ENCODE measurements at places on chromosomes 11 and 22. TPM values are rescaled to one million over a fixed set of nuclear protein-coding genes. Genes with fewer than 3 reads are reported as not detected.

The XPNPEP3 gene
- 17.9 TPM for total RNA-seq

The CABP4 gene
- total RNA-seq, result 1.3 TPM

The DEPDC7 gene
- total RNA-seq, result 2.0 TPM

- DNase-seq, result no peak
Observed at GRCh38 chr22:45200860-45201511, 37.3 kb downstream of the NUP50 start.

DNA sequence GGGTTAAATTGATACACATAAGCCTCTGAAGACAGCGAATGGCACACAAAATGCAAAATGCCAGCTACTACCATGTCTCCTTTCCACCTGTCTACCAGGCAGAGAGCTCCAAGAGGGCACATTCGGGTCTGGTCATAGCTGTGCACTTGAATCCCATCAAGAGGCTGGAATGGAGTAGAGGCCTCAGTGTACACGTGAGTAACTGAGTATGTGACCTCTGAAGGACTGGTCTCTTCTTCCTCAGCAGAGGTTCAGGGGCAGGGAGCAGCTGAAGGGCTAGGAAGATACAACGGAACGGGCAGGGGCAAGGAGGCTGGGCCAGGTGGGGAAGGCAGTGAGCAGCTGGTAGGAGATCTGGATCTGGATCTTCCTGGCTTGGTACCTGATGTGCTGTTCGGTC, 56.3 kb upstream of the PHOX2A start:
- DNase-seq, result no peak

DNA sequence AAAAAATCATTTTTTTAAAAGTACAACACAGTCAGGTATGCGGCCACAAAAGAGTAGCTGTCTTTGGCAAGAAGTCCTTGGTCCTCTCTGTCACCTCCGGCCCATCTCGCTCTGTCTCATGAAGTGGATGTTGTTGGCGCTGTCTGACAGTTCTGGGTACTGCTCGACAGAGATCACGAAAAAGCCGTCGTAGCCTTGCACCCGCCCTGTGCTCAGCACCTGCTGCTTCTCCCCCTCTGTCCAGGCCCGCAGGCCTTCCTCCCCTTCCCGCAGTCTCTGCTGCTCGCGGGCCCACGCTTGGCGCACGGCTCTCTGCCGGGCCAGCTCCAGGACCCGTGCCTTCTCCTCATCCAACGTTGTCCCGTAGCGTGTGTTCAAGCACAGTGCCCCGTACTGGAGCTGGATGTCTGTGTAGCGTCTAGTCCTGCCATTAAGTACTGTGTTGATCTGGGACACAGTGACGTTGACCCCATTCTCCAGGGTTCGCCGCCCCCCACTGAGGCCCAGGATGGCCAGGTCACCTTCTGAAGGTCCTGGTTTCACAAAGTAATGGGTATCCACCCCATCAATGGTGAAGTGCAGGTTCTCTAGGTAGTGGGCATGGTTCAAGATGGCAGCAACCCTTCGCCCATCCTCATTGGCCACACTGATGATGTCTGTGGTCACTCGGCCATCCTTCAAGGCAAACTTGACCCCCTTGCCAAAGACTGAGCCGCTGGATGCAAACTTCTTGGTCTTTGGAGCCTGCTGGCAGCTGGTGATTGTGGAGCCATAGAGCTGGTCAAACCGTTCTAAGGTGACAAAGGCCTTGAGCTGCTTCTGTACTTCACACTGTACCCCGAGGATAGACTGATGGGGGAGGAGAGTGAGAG, 83.5 kb upstream of the NARS2 start:
- no peak for DNase-seq

DNA sequence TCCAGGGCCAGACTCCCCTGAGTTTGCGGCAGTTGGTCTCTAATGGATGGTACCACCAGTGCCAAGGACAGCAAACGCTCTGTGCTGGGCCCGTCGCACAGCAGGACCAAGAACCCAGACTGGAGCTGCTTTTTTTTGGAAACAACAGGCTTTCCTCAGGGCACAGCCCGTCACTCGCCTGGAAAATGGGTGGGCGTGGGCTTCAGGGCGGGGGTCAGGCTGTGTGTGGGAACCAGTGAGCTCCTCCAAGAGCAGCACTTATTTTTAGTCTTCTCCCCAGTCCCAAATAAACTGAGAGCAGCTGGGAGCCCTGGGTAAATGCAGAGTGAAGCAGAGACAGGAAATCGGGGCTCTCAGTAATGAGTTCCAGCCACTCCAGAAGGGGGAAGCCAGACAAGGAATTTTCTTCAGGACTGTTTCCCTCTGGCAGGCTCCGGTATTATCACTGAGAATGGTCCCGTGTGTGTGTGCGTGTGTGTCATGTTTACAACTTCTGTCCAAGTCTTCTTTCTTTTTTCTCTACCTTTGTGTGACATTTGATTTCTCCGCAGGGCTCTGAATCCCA, 63.0 kb downstream of the PPFIBP2 start:
- no peak for DNase-seq

- no peak for DNase-seq
Observed at GRCh38 chr11:117713538-117713991, 83.5 kb downstream of the DSCAML1 start.

GRCh38 chr11:117023178-117023577, 75.0 kb downstream of the SIK3 start:
- no peak for DNase-seq

GRCh38 chr11:62728171-62728988, at the start of gene TTC9C:
Gene TTC9C (plus strand): TSS chr11:62728486. CDS start chr11:62728849, 363 bp downstream.
- no peak for DNase-seq

DNA sequence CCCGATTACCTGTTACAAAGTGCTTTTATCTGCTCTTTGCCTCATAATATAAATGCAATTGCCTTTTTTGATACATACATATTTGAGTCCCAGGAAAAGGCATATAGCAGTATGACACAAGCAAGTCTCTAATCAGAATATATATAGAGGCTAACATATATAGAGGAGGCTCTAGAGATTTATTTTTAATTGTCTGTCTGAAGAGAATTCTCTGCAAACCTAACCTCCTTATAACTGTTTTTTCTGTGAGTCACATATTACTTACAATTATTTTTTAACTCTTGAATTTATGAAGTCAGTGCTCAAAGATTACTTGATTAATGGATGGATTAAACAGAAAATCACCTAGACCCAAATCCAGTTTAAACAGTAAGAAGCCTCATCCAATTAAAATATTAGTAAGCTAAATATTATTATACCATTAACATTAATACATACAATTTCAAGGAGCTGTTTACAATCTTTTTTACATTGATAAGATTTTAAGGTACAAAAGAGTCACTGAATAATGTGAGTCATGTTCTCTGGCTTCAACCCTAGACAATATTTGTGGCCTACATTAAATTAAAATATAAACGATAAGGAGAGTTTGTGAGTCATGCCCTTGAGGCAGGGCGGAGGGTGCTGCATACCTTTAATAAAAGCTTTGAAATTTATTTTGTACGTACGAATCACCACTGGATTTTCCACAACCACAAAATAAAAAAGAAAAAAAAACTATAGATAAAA, 19.2 kb upstream of the MMP13 start:
- DNase-seq, result no peak

DNA sequence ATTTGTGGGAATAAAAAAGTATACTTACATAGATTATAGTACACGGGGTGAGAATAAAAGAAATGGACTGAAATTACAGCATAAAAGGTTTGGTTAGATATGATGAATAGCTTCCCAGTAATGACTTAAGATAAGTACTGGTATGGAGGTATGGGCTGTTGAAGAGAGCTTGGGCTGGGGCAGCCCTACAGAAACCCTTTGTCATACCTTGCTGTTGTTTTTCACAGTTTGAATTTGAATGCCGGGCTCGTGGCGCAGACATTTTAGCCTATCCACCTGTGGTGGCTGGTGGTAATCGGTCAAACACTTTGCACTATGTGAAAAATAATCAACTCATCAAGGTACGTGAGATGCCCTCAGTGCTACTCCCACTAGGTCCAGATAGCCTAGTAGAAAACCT, 42.3 kb upstream of the RBX1 start:
- DNase-seq, result no peak
